ENCODE measurements at places on chromosomes 1 and 21.

DNA sequence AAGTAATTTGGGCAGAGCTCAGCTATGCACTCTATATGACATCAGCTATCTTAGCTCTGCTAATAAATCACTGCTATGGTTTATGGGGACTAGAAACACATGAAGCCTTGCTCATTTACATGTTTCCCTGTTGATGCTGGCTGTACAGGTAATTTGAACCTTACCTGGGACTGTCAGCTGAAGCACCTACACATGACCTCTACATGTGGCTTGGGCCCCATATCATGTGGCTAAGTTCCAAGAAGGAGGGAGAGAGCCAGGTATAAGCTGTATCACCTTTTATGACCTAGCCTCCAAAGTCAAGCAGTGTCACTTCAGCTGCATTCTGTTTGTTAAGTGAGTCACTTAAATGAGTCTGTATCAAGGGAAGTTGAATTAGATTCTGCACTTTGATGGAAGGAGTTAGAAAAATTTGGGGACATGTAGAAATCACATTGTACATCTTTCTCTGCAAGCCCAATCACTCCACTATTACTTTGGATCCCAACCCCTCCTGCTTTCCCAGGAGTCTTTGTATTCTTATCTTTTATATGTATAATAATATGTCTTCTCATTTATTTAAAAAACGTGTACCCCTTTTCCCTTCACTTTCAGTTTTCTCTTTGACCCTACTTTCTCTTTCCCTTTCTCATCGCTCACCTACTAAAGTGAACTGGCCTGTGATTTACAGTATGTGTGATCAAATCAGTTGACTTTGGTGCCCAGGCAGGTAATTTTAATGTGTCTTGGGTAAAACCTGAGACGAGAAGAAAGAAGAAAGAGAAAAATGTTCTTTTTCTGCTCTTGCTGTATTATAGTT is 53.4 kb upstream of the PRKACB start:
- DNase-seq, result no peak

DNA sequence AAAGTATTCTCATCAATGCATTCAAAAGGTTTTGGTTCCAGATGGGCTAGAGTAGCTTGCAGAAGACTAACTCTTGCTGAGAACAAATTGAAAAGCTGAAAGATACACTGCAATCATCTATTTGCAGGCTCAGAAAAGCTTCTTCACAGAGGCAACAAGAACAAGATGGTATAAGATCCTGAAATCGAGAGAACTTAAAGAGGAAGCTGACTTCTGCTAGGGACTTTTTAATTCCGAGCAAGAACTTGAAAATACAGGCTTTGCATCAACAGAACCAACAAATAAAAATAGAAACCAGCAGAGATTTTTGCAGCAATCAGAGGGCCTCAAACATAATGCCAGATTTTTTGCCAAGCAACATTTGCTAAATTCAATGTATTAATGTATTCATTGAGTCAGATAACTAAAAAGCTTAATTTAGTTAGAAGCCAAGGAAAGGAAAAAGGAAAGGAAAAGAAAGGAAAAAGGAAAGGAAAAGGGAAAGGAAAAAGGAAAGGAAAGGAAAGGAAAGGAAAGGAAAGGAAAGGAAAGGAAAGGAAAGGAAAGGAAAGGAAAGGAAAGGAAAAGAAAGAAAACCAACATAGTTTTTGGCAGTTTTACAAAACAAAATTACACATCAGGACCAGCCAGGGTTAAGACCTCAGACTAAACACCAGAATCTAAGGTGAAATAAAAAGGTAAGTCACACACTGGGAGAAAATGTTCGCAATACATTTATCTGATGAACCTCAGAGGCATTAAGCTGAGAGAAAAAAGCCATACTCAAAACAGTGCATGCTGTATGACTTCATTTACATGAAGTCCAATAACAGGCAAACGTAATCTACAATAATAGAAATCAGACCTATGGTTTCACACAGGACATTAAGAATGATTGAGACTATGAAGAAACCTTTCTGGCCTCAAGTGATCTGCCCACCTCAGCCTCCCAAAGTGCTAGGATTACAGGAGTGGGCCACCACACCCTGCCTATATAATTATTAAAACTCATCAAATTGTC is 42.6 kb downstream of the FAF1 start:
- DNase-seq, result no peak

GRCh38 chr1:106699433-106699832 is 357.0 kb upstream of the PRMT6 start:
- no peak for DNase-seq

- no peak for DNase-seq
These were observed 5.1 kb downstream of the COLGALT2 start for GRCh38 chr1:184032306-184032929.

GRCh38 chr21:25381936-25382452 is 225.3 kb downstream of the MRPL39 start:
- no peak for DNase-seq

DNA sequence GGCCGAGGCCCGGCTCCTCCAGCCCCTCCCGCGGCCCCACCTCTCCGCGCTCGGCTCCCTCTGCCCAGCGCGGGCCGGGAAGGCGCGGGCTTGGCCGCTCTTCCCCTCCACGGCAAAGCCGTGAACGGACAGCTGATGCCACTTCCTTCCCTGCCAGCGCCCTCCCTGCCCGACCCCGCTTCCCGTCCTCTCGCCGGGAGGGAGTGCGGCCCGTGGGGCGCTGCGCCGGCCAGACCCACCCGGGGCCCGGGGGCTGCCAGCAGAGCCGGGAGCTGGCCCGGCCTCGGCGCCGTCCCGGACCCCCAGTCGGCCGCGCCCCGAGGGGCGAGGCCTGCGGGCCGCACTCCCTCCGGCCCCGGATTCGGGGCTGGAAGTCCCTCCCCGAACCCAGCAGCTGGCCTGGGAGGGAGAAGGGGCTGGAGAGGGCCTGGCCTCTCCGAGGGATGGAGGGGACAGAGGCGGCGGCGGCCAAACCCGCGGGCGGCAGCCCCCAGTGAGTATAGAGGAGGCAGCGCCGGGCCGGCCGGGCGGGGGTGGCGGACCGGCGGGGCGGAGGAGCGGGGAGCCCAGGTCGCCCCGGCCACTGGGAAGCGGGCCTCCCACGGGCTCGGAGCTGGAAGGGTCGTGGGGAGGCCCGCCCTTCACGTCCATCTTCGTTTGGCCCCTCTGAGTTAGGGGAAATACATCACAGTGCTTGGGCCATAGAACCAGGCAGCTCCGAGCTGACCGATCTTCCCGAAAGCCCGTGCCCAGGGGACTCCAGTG is at the start of gene KIAA1614:
TSS of gene KIAA1614 (plus strand) at position 97 of the 765 bp plus-strand sequence. CDS start at position 444, 347 bp downstream.
- no peak for DNase-seq

- no peak for DNase-seq
These were observed 68.5 kb downstream of the RUNX1 start for GRCh38 chr21:34980423-34981115.

DNA sequence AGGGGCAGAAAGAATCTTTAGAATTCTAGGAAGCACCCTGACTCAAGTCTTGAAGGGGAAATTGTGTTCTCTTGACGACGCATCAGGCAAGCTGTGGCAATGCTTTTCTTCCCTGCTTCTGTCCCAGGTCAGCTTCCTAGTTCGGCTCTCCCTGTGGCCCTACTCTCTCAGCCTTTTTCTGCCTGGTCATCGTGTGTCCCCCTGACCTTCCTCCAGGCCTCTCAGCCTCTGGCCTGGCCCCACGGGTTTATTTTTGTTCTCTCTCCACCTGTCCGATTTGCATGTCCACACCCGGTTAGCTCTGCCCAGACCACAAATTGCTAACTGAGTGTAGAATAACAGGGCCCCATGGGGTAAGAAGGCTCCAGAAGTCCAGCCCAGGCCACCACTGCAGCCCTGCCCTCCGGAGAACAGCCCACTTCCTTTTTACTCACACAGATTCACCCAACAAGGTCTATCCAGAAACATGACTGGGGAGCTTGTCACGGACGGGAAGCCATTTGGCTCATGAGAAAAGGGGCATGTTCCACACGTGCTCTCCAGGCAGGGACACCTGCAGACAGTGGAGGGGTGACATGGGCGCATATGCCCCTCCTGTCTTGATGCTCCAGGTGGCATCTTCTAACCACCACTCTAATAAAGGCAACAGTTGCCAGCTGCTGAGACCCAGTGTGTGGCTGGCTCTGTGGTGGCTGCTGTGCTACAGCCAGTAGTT is 9.8 kb downstream of the KCNN3 start:
- DNase-seq, result no peak

- no peak for DNase-seq
These were observed 12.2 kb downstream of the UTP25 start for GRCh38 chr1:209839875-209840546.

DNA sequence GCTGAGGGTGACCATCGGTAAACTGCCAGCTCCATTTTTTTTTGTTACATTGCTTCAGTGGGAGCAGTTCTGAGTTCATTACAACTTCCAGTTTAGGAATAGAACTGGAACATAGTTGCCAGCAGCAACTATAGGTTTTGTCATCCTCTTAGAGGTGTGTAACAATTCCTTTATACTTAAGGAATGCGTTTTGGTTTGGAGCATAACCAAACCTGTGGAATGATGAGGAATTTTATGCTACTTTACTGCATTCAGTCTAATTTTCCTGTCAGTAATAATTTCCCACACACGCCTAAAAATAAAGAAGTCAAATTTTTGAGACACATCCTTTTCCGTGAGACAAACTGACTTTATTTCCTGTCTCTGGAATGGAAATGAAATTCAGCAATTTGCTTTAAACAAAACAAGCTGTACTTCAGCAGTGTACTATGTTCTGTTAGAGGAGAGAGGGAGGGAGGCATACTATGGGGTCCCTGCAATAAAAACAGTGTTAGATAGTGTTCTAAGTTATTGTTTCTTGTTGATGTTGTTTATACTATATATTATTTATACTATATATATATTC is 4.8 kb upstream of the AMPD1 start:
- no peak for DNase-seq

- no peak for DNase-seq
These were observed 143.9 kb downstream of the KAZN start for GRCh38 chr1:14742181-14742980.

- DNase-seq, result no peak
These were observed 15.3 kb downstream of the RPS6KC1 start for GRCh38 chr1:213066363-213066762.

DNA sequence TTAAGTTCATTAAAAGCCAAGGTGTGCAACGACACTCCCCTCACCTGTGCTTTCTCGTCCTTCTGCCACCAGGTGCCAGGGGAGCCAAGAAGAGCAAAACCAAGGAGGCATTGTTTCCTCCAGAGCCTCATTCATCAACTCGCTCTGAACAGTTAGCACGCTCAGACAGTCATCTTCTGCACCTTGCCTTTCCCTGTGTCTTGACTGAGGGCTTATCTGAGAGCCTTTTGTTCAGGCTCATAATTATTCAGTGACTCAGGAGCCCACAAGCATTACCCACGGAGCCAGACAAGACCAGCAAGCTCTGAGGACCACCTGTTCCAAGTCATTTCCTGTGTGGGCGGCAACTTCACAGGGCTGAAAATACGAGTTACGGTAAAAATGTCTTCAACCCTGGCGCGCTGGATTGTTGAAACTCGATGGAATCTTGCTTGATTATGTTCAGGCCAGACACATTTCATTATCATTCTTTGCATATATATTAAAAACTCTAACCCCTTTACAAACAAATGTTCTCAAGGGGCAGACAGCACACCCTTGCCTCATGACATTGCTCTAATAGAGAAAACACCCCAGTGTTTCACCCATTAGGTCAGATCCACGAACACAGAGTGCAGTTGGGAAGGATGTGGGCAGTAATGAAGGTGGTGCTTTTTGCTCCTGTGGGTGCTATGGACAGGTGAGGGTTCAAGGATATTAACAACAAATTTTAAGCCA is 89.7 kb upstream of the RUNX1 start:
- DNase-seq, result no peak

DNA sequence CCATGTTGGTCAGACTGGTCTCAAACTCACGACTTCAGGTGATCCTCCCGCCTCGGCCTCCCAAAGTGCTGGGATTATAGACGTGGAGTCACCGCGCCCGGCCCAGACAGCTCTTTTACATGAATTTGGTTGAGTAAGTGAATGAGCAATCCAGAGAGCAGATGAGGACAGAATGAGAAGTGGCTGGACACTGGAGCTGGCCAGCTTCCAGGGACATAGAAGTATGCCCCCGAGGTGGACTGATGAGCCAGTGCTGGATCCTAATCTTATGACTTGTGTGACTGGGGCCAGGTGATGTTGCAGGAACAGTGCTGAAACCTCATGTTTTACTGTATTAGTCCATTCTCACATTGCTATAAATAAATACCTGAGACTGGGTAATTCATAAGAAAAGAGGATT is 35.9 kb upstream of the KANK4 start:
- DNase-seq, result no peak

DNA sequence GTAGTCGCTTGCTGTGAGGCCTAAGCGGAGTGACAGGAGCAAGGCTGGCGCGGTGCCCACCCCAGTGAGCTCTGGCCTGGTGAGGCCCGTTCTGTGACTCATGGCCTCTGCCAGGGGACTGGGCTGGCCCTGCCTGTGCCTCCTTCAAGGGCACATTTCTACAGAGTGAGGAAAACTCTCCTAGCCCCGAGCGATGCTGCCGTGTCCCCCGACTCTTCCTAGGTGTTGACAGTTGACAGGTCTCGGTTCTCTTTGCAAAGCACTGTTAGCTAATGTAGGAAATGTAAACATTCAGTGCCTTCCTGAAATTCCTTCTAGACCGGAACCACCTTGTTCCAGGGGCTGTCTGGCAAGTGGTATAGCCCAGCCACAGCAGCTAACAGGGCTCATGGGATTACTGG is 43.9 kb downstream of the ABCG1 start:
- DNase-seq, result no peak

GRCh38 chr1:58063095-58063494 is 483.4 kb downstream of the OMA1 start:
- DNase-seq, result no peak

GRCh38 chr1:218991089-218991488 is 182.6 kb upstream of the LYPLAL1 start:
- no peak for DNase-seq

- DNase-seq, result no peak
These were observed 24.8 kb upstream of the ACBD6 start for GRCh38 chr1:180527101-180527669.

DNA sequence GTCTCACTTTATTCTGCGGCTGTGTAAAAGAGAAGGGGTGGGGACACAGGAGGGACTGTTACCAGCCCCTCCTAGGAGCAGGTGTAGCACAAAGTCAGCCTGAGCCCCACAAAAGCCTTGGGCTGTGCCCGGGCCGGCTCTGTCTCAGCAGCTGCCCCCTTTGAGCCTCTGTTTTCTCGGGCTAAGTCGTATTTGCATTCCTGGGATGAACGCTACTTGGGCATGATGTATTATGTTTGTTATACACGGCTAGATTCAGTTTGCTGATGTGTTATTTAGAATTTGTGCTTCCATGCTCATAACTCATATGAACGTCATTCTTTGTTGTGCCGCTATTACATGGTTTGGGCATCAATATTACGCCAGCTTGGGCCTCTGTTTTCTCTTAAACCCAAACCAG is 47.8 kb downstream of the KCNN3 start:
- DNase-seq, result no peak

DNA sequence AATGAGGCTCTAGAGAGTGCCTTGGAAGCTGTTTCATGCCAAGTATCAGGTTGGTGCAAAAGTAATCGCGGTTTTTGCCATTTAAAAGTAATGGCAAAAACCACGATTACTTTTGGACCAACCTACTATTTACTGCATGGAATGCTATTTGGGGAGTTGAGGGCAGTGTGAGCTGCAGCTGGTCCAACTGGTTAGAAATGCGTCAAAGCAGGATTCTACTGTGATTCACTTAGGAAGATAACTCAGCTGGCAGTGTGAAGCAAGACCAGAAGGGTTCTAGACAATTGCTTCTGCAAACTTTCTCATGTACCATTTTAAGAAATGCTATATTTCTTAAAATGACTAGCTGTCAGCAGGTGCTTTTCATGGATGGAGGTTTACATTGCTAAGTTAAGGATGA is 21.2 kb upstream of the PLA2G2C start:
- no peak for DNase-seq

- DNase-seq, result no peak
These were observed 13.4 kb downstream of the ZCCHC17 start for GRCh38 chr1:31310198-31310597.

GRCh38 chr21:43640400-43640799 is 18.9 kb downstream of the HSF2BP start:
- DNase-seq, result no peak

Measured in stimulated activated CD4-positive, alpha-beta T cell treated with anti-CD3 and anti-CD28 coated beads, Interleukin-15, amount 100 ng/mL, for 1 hour (primary cell).